Eye (tissue), 1 donor: ENCODE measurements at places on chromosomes 6 and 20.

- no peak for DNase-seq
These were observed 257.7 kb upstream of the OPRM1 start for GRCh38 chr6:153781306-153781705.

- peak; percentile 80 for DNase-seq
These were observed 43.1 kb downstream of the SLC17A5 start for GRCh38 chr6:73610444-73611275.

- DNase-seq = no peak
These were observed 22.7 kb upstream of the RNF8 start for GRCh38 chr6:37331047-37331446.

- no peak for DNase-seq
These were observed 59.1 kb upstream of the C20orf144 start for GRCh38 chr20:33602826-33603590.

DNA sequence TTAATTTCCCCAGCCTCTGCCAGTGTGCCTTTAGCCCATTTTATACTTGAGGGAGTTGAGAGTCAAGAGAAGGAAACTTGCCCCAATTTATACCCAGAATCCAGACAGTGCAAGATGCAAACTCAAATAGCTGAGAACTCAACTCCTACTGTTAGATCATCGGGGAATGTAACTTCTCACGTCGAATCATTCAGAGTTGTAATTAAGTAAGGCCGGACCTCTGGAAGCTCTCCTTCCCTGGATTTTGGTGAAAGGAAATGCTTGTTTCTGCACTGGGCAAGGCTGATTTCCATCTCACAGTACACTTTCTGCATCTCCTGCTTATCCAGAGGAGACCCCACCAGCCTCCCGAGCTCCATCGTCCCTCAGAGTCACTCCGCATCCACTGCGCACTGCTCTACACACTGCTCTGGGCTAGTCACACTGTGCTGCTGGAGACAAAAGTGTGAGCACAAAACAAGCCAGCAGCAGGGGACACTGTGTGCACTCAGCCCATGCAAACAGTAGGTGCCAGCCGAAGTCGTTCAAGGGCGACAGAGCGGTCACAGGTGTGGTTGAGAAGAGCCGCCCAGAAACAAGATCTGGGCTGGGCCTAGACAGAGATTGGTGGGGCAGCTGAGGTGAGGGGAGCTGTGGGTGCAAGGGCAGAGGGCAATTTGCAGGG lies 150.4 kb upstream of the QKI start:
- no peak for DNase-seq

DNA sequence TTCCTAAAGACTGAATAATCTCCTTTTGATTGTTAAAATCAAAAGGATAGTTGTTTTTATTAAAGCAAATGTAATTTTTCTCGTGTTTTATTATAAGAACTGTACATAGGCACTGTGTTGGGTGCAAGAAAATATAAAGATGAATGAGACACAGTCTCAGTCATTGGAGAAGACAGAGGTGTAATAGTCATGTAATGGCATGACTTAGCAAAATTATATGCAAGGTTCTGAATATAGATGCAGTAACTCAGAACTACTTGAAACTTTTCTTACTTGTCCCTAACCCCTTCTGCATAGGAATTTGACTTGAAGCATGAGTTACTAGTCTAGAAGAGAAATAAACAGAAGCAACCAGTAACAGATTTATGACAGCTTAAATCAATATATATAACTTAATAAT lies 14.9 kb downstream of the WTAP start:
- DNase-seq = no peak

- no peak for DNase-seq
These were observed 76.1 kb downstream of the RNF182 start for GRCh38 chr6:14000901-14001300.

DNA sequence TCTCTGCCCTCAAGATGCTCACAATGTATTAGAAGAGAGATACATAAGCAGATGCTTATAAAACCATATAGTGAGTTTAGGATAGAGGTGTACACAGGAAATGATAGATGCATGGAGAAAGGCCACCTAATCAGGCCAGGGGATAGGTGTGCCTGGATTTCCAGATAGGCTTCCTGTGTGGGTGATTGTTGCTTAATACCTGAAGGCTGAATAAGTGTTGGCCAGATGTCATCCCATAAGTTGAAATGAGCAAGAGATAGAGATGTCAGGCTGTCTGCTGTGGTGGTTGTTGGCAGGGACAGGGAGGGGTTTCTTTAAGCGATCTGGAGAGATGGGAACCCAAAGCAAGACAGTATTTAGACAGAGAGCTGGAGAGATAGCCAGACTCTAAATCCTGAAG lies 109.8 kb upstream of the SGK1 start:
- no peak for DNase-seq

GRCh38 chr6:135180542-135181332 lies at the start of gene MYB:
Gene MYB, plus strand, starts transcription at chr6:135181308. Its CDS starts 206 bp downstream, at chr6:135181514.
- peak; percentile 91 for DNase-seq

- no peak for DNase-seq
These were observed 35.8 kb downstream of the METTL24 start for GRCh38 chr6:110322151-110322873.

- no peak for DNase-seq
These were observed 272.1 kb upstream of the DEFB115 start for GRCh38 chr20:30985386-30985785.

DNA sequence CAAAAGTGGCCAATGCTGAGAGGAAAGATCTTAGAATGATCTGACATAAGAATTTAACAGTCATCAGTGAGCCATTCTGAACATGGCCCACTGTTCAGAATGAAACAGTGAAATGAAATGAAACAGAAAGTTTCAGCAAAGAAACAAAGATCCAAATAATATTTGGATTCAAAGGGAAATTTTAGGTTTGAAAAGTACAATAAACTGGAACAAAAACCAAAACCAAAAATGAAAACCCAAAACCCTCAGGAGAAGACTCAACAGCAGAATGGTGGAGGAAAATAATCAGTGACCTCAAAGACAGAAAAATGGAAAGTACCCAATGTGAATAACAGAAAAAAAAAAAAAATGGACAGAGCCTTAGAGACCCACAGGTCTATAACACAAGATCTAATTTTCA lies 66.1 kb upstream of the EMILIN3 start:
- DNase-seq = no peak

- DNase-seq = no peak
These were observed 10.5 kb upstream of the STX11 start for GRCh38 chr6:144139817-144140216.

- DNase-seq = no peak
These were observed 41.5 kb upstream of the FNDC1 start for GRCh38 chr6:159127701-159128100.

DNA sequence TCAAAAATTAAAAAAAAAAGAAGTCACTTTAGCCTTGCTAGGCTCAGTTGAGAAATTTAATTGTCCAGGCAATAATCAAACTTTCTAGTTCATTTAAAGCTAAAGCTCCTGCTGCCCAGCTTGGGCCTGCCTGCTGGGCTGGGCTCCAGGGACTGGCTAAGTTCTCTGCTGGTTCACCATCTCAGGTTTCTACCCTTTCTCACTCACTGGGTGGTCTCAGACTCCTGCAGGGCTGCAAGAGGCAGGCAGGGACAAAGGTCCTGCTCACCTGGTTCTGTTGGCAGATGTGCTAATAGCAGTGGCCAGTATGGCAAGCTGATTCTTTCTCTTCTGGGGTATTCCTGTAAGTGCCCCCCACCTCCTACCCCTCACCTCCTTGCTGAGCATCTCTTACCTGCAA lies 21.2 kb upstream of the RTF2 start:
- no peak for DNase-seq

GRCh38 chr20:62580733-62581132 lies 61.6 kb upstream of the SLCO4A1 start:
- no peak for DNase-seq

- no peak for DNase-seq
These were observed 82.7 kb upstream of the NXT1 start for GRCh38 chr20:23267909-23268308.

GRCh38 chr6:52361945-52362442 lies at the start of gene PAQR8:
Gene PAQR8, plus strand, starts transcription at chr6:52362151. Its CDS starts 41,063 bp downstream, at chr6:52403214.
- DNase-seq = peak; percentile 90

DNA sequence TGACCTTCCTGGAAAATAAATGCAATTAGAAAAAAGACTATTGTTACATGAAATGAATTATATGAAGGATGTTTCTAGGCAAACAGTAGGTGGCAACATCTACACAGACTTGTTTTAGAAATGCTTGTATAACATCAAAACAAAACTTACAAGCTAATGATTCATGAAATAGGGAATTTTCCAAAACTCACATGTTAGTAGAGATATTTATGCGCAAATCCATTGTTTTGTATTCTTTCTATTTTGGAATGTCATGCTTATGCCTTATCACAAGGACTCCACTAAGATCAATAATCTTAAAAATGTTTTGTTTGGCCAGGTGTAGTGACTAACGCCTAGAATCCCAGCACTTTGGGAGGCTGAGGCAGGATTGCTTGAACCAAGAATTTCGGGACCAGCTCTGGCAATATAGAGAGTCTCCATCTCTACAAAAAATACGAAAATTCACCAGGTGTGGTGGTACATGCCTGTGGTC lies 32.3 kb upstream of the LGSN start:
- no peak for DNase-seq

DNA sequence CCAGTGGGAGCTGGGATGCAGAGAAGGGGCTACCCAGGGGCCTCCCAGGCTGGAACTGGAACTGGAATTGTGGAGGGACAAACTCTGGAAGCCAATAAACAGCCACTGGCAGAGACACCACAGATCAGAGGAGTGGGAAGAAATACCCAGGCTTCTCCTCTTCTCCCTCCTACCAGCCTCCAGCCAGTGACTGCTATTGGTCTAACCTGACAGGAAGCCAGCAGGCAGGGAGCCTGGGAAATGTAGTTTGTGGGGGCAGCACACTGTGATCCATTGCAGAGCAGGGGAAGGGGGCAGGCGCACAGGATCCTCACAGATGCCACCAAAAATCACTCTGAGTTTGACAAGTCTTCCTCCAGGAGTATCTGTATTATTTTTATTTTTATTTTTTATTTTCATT lies 12.1 kb upstream of the MLN start:
- peak; percentile 74 for DNase-seq
